ENCODE measurements at places on chromosomes 3 and 15. TPM values are rescaled to one million over a fixed set of nuclear protein-coding genes. Genes with fewer than 3 reads are reported as not detected.

DNA sequence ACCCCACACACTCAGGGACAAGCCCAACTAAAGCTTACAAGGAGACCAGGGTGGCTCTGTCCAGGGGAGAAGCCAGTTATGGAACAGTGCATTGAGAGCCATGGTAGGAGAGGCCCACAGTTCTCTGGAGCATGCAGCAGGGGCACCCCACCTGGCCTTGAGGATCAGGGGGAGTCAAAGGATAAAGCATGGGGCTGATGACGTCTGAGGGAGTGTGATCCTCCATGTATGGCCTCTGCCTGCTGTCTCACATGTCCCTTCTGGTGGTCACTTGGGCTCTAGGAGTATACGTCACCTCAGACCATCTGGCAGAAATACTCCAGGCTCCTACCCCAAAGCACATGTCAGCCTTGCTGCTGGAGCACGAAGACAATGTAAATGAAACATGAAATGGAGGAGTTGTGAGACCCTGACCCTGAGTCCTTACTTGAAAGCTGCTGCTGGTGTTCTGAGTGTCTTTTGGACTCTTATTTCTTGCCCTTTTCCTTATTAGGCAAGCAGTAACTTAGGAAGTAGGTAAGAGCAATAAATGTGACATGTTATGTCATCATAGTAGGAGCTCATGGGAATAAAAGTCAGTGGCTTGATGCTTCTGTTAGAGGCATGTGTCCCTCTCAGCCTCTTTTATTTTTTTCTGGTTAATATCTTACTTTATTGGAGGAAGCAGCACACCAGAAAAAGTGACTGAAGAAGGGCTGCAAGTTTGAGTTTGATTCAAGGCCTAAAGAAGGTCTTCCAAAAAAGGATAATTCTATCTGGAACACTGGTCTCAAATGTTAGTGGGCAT is 15.5 kb downstream of the SRPRB start:
- peak; percentile 76 for DNase-seq

GRCh38 chr15:99073008-99073717 is 31.7 kb upstream of the SYNM start:
- DNase-seq: no peak

Gene GAP43
- total RNA-seq: not detected

Gene SLC22A13
- total RNA-seq: not detected

DNA sequence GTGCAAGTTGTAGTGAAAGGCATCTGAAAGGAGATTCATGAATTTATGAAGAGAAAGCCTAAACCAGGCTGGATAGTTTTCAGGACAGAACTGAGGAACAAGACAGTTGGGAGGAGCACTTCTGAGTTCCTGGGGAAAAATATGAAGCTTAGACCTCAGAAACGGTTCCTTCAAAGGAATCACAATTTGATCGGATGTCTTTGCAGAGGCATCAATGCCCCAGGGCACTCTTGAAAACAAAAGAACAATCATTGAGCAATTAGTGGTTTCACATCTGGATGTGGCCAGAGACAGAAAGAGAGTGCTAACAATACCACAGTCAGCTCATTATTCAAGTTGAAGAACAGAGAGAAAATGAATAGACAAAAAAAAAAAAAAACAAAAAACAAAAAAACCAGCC is 86.2 kb downstream of the KLF13 start:
- DNase-seq: no peak

DNA sequence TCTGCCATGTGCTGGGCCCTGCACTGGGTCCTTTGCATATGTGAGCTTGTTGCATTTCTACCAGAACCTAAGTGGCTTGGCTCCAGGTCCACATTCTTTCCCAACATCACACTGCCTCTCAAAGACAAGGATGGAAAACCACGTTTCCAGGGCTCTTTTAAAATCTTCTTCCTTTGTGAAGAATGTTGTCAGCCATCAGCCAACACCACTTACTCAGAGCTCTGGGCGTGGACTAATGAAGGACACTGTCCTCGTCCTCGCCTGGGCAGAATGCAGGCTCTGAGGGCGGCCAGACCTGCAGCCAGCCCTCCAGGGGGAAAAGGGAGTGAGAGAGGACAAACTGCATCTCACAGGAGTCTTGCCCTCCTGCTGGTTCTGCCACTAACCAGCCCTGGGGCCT is 49.7 kb downstream of the MAGEF1 start:
- no peak for DNase-seq

Gene LTK
- 0.25 TPM for total RNA-seq

DNA sequence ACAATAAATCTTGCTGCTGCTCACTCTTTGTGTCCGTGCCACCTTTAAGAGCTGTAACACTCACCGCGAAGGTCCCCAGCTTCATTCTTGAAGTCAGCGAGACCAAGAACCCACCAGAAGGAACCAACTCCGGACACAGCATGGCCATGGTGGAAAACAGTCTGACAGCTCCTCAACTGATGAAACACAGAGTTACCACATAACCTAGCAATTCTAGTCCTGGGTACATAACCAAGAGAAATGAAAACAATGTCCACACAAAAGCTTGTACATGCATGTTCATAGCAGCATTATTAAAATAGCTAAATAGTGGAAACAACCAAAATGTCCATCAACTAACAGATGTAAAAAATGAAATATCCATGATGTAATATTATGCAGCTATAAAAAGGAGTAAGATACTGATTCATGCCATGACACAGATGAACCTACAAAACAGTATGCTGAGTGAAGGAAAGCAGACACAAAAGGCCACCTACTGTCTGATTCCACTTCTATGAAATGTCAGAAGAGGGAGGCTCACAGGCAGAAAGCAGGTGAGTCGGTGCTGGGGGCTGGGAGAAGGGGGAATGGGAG is 36.8 kb downstream of the VGLL4 start:
- no peak for DNase-seq

GRCh38 chr3:171116824-171117395 is 90.4 kb upstream of the SLC2A2 start:
- no peak for DNase-seq

Gene CLRN1
- not detected for total RNA-seq

Gene SST
- total RNA-seq: not detected

DNA sequence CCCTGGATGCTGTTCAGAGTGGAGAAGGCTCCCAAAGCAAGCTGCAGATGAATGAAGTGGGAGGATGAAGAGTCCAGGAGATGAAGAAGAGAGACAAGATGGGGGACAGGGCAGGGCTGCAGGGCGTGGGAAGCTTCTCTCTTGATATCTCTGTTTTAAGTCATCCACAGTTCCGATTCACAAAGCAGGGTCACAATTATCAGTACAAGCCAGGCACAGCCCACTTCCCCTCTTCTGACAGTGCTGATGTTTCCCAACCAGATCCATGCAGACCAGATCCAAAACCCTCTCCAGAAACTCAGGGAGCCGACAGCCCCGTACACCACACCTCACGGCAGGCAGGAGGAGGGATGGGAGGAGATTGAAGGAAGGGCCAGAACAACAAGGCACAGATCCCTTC is 31.1 kb downstream of the NTRK3 start:
- DNase-seq: no peak

GRCh38 chr15:39885099-39885777 is 34.8 kb downstream of the GPR176 start:
- DNase-seq: peak; percentile 34

DNA sequence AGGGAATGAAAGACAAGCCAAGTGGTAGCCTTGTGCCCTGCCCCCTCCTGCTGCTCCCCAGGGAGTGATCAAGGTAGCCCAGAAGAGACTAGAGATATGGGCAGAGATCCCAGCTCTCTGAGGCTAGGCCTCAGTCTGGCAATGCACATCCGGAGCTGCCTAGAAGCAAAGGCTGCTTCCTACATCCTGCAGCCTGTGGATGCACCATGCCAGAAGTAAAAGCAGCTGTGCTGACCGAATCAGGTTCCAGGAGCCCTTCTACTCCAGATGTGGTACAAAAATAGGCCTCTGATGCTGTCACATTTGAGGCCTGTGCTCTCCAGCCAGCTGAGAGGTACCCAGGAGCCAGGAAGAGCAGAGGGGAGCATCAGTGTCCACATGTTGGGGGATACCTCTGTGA is 16.0 kb downstream of the TRAIP start:
- DNase-seq: no peak

Gene CCDC39
- 0.10 TPM for total RNA-seq

Gene NEK4
- total RNA-seq: 30.8 TPM

Gene A4GNT
- not detected for total RNA-seq

GRCh38 chr15:43118286-43118685 is 12.4 kb upstream of the UBR1 start:
- peak; percentile 39 for DNase-seq

GRCh38 chr3:62777674-62778073 is 97.5 kb downstream of the CADPS start:
- DNase-seq: no peak

Gene TERC
- 16.7 TPM for total RNA-seq

GRCh38 chr3:37136067-37136466 is 38.3 kb downstream of the LRRFIP2 start:
- DNase-seq: no peak

DNA sequence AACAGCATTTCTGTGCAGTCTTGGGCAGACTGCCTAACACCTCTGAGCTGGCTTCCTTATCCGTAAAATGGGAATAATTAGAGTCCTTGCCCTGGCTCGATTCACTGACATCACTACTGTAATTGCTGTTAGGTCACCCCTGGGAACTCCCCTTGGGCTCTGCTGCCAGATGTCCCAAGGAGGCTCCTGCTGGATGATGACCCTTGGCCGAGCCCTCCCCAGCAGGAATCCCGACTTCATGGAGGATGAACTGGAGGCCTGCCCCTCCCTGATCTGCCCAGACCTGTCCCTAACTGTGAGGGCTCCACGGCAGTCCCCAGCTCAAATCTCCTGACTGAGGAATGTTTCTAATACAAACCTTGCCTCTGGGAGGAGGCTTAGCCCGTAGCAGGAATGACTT is 18.0 kb downstream of the ESYT3 start:
- DNase-seq: no peak

GRCh38 chr3:150302246-150302645 is 105.9 kb upstream of the TSC22D2 start:
- DNase-seq: no peak

DNA sequence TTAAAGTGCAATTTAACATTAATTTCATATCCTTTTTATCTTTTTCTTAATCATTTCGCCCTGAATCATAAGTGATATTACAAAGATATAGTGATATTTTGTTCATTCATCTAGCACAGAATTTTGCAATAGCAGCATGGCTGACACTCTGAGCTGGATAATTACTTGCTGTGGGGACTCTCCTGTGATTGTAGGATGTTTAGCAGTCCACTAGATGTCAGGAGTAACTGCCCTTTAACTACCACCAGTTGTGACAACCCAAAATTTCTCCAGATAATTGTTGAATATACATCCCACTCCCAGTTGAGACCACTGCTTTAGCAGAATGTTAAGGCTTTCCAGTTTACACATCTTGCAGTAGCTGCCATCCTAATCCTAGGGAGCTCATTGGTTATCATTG is 196.8 kb upstream of the MBNL1 start:
- peak; percentile 43 for DNase-seq

GRCh38 chr3:153614563-153614962 is 452.5 kb downstream of the RAP2B start:
- peak; percentile 83 for DNase-seq

DNA sequence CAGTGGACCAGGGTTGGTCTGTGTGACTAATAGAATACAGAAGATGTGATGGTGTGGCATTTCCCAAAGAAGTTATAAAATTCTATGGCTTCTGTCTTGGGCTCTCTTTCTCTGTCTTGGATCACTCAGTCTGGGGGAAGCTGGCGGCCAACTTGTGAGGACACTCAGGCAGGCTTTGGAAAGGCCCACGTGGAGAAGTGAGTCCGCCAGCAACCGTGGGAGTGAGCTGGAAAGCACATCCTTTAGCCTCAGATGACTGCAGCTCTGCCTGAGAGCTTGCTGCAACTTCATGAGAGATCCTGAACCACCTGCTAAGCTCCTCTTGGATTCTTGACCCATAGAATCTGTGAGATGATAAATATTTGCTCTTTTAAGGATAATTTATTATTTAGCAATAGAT is 72.0 kb upstream of the RASGRP1 start:
- DNase-seq: no peak

Gene KLHL40
- total RNA-seq: not detected

- DNase-seq: peak; percentile 32
These were observed 75.3 kb upstream of the BOC start for GRCh38 chr3:113136071-113136470.

DNA sequence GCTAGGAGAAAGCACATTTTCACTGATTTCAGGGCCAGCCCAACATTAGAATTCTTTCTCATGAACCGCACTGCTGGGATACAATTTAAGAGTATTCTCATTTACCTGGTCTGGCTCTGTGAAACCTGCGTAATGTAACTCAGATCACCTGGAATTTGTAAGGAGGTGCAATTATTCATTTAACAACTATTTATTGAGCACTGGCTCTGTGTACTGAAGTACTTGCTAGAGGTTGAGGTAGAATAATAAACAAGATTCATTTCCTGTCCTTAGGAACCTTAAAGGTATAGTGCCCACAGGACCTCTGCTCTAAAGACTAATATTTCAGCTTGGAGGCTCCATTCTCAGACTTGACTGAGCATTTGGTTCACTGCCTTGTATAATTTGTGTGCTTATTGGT is 242.2 kb upstream of the ZPLD1 start:
- DNase-seq: peak; percentile 74

DNA sequence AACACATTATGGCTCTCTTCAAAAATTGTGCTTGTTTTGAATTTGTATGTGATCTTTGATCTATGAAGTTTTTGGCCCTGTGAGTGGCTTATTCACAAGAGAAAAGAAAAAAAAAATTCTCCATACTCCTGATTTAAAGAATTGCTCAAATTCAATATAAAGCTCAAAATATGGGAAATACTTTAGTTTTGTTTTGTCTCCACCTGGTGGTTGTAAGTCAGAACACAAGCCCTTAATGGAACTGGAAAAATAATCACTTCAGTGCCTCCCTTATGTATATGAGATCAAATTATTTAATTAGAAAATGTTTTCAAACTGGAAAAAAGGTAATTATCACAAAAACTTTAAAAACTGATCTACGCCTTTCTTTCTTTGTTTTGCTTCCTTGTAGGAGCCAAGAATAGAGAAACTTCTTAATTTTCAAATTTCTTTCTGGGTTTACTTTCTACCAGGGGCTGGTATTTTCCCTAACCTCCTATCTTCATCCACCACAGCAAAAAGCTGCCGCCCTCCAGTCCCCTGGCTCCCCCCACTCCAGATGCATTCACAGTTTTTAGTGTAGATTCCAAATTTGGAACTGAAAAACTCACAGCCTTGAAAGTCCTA is 50.6 kb downstream of the SERP1 start:
- DNase-seq: peak; percentile 55

Gene MCTP2
- total RNA-seq: 14.8 TPM

DNA sequence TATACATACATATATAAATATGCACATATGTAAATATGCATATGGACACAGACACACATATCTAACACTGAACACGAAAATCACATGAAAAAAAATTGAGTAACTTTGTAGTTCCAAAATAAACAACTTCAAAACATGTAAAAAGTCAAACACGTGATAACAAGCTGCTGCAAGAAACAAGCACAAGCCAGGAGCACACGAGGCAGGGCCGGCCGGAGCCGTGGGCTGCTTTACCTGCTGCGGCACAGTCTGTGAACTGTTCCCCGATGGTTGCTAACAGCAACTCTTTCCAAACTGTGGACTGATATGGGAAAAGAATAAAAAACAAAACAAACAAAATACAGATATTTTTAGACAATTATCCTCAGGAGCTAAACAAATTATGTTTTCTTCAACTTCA is 31.6 kb downstream of the EIF4E3 start:
- peak; percentile 43 for DNase-seq

All from renal cortical epithelial cell (primary cell).